Heart left ventricle (tissue), 16 donors: ENCODE measurements at places on chromosomes 1 and 21. TPM values are rescaled to one million over a fixed set of nuclear protein-coding genes. Genes with fewer than 3 reads are reported as not detected.
A peak's percentile ranks its signal among the peaks of the same experiment; 100 is the strongest.

GRCh38 chr1:164587617-164588501 is 28.9 kb downstream of the PBX1 start:
- no peak for DNase-seq

- no peak for DNase-seq
Observed at GRCh38 chr1:62954758-62955157, 170.8 kb downstream of the ATG4C start.

- DNase-seq: no peak
Observed at GRCh38 chr1:67588178-67588855, 96.7 kb upstream of the GADD45A start.

DNA sequence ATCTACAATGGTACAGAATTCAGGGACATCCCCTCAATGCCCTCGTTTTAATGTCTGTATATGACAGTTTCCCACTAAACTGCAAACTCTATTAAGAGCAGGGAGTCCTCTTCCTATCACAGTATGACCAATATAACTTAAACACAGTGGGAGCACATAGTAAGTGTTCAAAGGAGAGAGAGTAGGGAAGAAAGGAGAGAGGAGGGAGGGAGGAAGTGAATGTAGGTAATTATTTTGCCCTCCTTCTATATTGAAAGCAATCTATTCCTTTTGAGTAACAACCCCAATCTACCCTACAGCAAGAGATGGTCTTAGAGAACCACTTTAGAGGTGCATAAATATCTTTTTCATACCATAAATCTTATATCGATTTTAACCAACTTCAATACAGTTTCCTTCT is 121.4 kb downstream of the MRPL39 start:
- DNase-seq: no peak

DNA sequence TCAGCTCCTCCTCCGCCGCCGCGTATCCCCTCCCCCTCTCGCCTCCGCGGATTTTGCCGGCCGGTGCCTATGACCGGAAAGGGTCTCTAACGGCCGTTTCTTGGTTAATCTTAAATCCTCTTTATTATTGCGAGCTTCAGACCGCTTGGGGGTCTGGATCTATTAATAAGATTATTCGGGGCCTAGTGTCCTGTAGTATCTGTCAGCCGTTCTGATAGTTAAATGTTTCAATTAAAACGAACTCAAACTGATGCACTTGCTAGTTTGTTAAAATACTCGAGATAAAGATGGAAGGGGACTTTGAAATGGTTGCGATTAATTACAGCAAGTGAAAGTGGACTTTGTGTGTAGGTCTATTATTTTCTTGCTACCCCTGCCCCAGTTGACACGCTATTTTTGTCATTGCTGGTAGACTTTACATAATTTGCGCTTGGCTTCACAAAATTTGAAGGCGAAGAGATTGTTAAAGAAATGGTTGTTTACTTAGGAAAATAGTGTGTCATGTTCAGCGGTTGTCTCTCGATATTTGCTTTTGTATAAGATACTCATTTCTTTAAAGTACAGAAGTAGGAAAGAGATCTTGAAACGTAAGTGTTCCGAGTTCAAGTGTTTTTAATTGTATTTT is 779 bp downstream of the SON start:
- DNase-seq: peak; percentile 83

- no peak for DNase-seq
Observed at GRCh38 chr1:203678943-203679661, 52.5 kb downstream of the ATP2B4 start.

GRCh38 chr1:207486198-207486597 is 9.8 kb upstream of the CR1 start:
- no peak for DNase-seq

GRCh38 chr1:168206111-168206510 is 19.7 kb upstream of the SFT2D2 start:
- no peak for DNase-seq

DNA sequence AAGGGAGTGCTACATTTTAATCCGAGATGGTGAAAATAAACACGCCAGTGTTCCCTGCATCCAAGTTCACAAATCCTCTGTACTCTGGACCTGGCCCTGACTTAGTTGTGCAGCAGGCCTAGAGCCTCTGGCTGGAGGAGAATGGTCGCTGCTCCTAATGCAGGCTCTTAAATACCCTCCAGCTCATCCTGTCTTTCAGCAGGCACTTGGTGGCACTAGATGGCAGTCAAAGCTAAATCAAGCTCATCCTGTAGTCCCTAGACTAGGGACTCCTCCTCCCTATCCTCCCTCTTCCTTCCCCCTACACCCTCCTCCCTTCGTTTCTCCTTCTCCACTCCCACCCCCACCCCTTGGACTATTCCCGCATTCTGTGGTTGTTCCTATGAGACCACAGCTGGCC is 41.6 kb upstream of the MTR start:
- DNase-seq: no peak

DNA sequence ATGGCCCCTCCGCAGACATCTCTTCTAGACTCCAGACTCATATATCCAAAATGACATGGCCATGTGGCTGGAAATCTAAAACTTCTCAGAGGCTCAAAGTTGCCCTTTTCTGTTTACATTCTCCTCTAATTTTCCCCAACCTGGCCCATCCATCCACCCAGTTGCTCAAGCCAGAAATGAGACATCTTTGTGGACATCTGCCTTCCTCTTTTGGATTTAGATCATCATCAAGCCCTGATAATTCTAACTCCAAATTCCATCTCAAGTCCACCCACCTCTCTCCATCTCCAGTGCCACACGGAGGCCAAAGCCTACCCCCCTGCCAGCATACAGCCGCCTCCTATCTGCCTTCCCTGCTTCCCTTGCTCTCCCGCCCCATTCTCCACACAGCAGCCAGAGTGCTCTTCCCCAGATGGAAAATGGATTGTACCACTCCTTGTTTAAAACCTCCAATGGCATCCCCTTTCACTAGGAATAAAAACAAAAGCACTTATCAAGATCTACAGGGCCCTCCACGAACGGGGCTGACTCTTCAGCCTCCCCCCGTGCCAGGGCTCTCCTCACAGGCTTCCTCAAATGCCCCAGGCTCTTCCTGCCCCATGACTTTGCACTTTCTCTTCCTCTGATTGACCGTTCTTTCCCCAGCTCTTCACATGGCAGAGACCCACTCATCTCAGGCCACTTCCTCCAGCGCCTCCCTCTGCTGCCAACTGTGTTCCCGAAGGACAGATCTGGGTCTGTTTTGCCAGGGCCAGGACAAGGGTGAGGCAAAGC is 40.1 kb downstream of the SYT6 start:
- no peak for DNase-seq

DNA sequence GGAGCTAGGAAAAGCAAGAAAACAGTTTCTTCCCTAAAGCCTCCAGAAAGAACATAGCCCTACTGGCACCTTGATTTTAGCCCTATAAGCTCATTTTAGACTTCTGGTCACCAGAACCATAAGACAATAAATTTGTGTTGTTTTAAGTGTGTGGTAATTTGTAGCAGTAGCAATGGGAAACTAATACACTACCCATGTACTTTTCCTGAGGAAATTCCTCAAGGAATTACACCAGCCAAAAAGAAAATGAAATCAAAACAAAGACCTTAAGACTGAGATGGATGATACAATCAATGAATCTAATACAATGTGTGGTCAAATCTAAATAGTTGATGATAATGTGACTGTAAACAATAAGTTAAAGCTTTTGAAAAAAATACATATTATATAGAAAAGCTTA is 11.8 kb downstream of the VAMP4 start:
- no peak for DNase-seq

GRCh38 chr1:11731691-11732283 is 4.1 kb upstream of the AGTRAP start:
- peak; percentile 87 for DNase-seq

DNA sequence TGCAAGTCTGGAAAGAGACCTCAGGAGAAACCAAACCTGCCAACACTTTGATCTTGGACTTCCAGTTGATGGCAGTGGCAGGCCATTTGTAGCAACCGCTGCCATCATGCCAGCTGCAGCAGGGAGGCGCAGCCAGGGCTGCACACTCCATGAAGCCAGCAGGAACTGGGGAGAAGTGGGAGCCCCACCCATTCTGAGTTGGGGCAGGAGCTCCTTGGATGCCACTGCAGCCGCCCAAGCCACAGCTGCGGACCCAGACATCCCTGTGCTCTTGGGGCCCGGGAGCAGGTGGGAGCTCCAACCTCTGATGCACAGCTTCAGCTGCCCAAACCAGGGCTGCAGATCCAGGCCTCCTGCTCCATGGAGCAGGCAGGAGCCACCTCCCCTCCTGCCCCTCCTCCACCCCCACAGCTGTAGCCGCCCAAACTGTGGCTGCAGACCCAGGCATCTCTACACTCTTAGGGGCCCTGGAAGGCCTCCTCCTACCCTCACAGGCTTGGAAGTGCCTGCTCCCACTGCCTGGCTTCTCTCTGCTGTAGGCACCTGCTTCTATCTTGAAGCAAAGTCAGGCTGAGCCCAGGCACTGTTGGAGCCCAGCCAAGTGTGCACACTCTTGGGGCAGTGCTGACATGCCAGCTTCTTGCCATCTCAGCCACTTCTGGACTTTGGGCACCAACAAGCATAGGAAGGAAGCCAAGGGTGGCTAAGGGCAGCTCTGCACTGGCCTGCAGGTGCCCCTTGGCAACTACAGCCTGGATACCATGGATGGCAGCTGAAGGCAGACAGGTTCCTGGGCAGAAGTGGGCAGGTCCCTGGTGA is 20.0 kb upstream of the DISP1 start:
- DNase-seq: no peak

DNA sequence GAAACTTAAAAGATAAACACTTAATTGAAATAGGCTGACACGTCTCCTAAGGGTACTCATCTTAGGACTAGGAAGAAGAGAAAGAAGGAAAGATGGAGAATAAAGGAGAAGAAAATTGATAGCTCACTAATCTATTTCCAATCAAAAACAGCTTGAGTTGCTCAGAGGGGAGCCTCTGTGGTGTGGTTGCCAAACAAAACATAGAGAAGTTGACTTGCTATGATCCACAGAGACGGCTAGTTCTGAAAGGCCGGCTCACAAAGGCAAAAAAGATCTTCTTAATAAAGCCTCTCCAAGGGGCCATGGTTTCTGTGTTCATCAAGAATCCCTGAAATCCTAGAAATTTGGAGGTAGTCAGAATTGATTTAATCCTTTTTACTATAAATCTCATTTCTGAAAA is 644.1 kb downstream of the LMO4 start:
- DNase-seq: no peak

DNA sequence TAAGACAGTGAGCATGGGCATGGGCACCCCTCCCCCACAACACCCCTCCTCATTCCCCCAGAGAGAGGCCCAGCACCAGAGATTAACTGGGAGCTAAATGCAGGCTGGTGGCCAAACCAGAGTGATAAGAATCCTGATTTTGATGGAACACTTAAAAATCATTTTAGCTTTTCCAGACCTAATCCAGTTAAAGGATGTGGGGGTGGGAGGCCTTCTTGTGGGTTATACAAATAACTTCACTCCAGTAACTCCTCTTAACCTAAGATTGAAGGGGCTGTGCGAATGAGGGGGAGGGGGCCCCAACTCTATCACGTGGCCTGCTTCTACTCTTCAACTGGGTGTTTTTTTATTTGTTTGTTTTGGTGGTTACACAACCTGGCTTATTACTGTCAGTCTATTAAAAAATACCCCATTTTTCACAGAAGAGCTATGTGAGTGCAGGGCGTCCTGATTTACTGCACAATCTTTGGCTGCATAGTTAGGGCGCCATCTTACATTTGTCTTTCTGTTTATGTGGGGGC is 398.1 kb upstream of the LYPLAL1 start:
- no peak for DNase-seq

DNA sequence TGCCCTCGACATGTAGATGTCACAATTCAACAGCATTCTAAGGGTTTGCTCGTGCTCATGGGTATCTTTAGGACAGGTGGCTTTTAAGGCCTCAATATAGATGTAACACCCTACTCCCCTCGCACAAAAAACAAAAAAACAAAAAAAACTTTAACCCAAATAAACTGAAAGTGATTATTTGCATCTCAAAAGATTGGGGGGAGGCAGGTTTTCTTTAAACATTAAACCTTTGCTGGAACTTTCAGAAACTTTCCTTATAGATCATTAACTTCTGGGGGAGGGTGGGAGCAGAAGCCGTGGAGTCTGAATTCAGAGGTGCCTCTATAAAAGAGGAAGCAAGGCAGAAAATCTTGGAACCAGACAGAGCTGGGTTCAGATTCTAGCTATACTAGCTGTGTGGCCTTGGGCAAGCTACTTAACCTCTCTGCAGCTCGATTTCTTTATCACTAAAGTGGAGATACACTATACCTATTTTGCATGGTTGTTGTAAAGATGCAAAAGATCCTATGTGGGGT is 3.2 kb upstream of the KIAA1614 start:
- no peak for DNase-seq

DNA sequence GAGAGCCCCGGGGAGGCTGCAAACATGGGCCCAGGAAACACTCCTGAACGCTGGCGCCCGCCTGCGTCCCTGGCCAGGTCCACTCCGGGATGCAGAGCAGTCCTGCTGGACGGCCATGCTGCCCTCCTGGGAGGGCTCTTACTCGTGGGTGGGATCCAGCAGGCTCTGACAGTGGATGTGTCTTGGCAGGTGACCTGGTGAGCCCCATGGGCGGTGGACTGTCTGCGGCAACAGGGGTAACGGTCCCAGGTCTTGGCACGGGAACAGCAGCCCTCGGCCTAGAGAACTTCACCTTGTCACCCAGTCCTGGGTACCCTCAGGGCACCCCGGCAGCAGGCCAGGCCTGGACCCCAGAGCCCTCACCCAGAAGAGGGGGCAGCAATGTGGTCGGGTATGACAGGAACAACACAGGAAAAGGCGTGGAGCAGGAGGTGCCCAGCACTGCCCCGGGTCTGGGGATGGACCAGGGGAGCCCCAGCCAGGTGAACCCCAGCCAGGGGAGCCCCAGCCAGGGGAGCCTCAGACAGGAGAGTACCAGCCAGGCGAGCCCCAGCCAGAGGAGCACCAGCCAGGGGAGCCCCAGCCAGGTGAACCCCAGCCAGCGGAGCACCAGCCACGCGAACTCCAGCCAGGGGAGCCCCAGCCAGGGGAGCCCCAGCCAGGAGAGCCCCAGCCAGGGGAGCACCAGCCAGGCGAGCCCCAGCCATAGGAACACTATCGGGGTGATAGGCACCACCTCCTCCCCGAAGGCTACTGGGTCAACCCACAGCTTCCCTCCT is 39.8 kb downstream of the UMODL1 start:
- no peak for DNase-seq

LIN28A gene
- total RNA-seq: not detected

MYOC gene
- 4.1 TPM for total RNA-seq

C1orf185 gene
- total RNA-seq: not detected

RHD gene
- not detected for total RNA-seq

PCSK9 gene
- not detected for total RNA-seq

ASPM gene
- 0.19 TPM for total RNA-seq

SPATA21 gene
- total RNA-seq: not detected

ADAM30 gene
- total RNA-seq: not detected

GJB5 gene
- not detected for total RNA-seq

C1orf226 gene
- 8.5 TPM for total RNA-seq

FAM177B gene
- total RNA-seq: not detected

SYTL1 gene
- total RNA-seq: 6.0 TPM
